ENCODE measurements at places on chromosomes 3 and 15.

DNA sequence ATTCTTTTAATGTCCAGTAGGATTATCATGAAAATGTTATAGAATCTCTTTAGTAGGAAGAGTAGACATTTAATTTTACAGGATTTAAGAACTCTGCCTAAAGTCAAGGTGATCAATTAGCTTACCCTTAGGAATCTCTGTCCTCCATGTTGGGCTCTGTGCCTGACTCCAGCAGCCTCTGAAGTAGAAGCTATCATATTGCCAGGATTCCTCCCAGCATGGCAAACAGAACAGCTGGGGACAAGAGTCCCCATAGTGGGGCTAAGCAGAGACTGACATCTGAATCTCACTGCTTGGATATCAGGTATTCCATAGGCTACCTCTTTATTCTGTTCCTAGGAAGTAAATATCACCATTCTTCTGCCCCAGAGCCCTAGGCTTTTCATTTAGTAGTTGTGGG is 1.5 kb downstream of the SLC15A2 start:
- no peak for DNase-seq

DNA sequence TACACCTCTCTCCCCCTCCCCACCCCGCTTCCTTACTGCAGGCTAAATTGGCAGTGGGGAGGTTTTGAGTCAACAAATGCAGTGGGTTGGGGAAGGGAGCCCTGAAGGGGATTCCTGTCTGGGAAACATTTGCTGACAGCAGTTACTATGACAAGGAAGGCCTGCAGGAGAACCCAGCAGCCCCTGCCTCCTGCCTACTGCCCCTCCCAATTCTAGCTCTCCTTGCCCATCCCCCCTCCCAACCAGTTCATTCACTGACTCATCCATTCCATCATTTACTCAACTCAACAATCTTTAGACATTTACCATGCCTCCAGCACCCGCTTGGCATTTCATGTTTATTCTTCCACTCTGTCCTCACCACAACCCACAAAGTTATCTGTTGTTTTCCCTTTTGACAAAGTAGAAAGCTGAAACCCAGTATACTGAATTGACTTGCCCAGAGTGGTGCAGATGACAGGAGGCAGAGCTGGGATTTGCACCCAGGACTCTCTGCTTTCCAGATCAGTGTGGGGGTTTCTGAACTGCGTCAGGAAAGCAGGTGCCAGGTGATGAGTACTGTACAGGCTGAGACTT is 75.0 kb downstream of the MAGEF1 start:
- peak; percentile 11 for DNase-seq

DNA sequence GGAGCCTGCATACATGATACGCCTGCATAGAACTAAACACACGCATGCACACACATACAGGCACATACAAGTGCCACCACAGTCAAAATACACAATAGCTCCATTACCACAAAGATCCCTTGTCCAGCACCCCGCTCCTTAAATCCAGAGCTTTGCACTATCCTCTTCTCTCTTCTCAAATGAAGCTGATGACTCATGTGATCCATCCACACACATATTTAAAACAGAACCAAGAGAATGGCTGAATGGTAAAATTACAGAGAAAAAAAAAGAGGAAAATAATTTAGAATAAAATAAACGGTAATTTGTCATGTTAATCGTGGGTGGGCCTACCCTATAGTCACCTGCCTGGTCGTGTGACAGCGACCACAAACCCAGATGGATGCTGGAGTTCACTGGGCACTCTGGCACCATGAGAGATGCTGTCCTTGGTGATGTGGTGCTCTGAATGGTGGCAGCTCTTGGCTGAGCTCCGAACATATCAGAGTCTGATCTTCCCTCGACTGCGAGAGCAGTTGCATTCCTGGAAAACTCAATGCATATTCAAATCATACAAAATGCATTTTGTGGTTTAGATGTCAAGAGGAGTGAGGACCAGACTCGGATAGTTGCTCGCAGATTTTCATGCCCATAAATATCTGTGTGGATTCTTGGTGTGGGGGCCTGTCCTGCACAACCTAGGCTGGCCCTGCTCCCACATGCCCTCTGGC is 8.9 kb downstream of the IQSEC1 start:
- DNase-seq: no peak

DNA sequence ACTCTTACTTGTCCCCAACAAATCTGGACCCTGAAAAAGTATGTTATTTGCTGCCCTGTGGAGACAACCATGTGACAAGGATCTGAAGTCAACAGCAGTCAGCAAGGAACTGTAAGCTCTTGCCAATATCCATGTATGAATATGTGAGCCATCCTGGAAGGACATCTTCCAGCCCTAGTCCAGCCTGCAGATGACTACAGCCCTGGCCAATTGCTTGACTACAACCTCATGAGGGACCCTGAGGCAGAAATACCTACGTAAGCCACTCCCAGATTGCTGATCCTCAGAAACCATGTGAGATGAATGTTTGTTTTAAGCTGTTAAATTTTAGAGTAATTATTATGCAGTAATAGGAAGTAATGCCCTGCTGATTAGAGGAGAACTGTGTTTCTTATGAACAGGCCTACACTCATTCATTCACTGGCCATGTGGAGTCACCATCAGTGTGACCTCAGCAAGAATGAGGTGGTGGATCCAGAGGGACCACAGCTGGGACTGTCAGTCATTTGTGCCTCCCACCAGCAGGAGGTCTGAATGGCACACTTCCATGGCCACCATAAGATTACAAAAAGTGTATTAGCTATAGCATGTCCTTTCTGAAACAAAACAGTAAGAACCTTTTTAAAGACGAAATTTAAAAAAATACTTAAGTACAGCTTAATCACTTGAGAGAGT is 92.6 kb downstream of the TFDP2 start:
- DNase-seq: no peak

Measured in activated T-helper 1 cell treated with anti-CD3 and anti-CD28 coated beads, Interleukin-12 subunit alpha, Interleukin-12 subunit beta, Interleukin-2, Interleukin-4 antibody, amounts not matched to agents 30 ng/mL and 10 ng/mL and 1 ng/mL, durations not matched to agents 14 hours and 24 hours and 36 hours (primary cell).